ENCODE measurements at places on chromosomes 1 and 21. TPM values are rescaled to one million over a fixed set of nuclear protein-coding genes. Genes with fewer than 3 reads are reported as not detected.

DNA sequence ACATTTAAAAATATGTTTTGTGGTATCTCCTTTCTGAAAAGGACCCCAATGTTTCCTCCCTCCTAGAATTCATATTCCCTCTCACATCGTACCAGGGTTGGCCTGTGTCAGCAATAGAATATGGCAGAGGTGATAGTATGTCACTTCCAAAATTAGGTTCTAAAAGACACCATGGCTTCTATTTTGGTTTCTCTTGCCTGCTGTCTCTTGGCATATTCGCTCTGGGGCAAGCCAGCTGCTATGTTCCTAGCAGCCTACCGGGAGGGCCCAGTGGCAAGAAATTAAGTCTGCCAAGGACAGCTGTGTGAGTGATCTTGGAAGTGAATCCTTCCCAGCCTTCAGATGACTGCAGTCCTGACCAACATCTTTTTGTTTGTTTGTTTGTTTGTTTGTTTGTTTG, 92.9 kb upstream of the PPM1J start:
- no peaks in the 10 kb centered on the region for H3K36me3 ChIP-seq
- no peak overlapping the region for H3K4me3 ChIP-seq
- H3K4me1 ChIP-seq, result no peaks in the 10 kb centered on the region
- no peak overlapping the region for H3K27ac ChIP-seq
- DNase-seq, result no peak
- peaks cover 7% of the 10 kb centered on the region for H3K27me3 ChIP-seq

DNA sequence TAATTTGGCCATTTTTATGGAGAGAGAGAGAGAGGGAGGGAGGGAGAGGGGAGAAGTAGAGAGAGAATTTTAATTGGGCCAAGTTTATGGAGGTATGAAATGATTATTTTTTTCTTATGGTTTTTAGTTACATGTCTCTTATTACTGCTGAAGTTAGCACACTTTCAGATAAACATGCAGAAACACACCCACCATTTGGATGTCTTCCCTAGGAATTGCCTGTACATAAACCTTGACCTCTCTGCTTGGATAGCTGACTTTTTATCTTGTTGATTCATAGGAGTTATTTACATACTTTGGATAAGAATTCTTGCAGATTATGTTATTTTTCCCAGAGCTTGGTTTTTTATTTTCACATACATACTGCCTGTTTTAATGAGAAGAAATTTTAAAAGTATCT, 310.2 kb upstream of the ADAMTS5 start:
- H3K4me1 ChIP-seq, result no peaks in the 10 kb centered on the region
- DNase-seq, result no peak
- H3K36me3 ChIP-seq, result no peaks in the 10 kb centered on the region
- H3K4me3 ChIP-seq, result no peak overlapping the region

GRCh38 chr1:87084244-87084836, 169.9 kb downstream of the HS2ST1 start:
- no peak overlapping the region for H3K4me3 ChIP-seq
- no peak overlapping the region for H3K27ac ChIP-seq
- no peaks in the 10 kb centered on the region for H3K27me3 ChIP-seq
- no peak for DNase-seq
- H3K4me1 ChIP-seq, result peaks cover 13% of the 10 kb centered on the region
- H3K36me3 ChIP-seq, result no peaks in the 10 kb centered on the region

GRCh38 chr21:14673649-14674048, 127.5 kb upstream of the SAMSN1 start:
- H3K27ac ChIP-seq, result no peak overlapping the region
- H3K4me3 ChIP-seq, result no peak overlapping the region
- no peak for DNase-seq
- H3K4me1 ChIP-seq, result peaks cover 23% of the 10 kb centered on the region
- H3K36me3 ChIP-seq, result peaks cover 2% of the 10 kb centered on the region

GRCh38 chr1:29690156-29690555, 453.8 kb downstream of the PTPRU start:
- H3K27ac ChIP-seq, result no peak overlapping the region
- H3K4me1 ChIP-seq, result peaks cover 14% of the 10 kb centered on the region
- DNase-seq, result no peak
- H3K4me3 ChIP-seq, result no peak overlapping the region
- H3K27me3 ChIP-seq, result peaks cover 26% of the 10 kb centered on the region

SLC16A4 gene
- total RNA-seq, result 0.44 TPM
